Retinal pigment epithelial cell (primary cell): ENCODE measurements at places on chromosomes 16 and 17.

DNA sequence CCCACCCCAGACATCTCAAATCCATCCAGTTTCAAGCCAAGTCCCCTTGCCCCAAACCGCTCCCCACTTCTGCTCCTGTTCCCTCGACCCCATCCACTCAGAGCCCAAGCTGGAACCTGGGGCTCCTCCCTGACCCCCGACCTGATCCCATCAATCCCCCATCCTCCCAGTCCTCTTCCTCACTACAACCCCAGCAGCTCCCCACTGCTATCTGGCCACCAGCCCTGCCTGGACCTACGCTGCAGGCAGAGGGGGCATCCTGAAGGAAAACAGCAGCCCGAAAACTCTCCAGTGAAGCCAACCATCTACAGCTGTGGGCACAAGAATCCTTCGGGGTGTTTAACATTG, 3.9 kb downstream of the FDXR start:
- no peak for DNase-seq

GRCh38 chr16:19804538-19805323, 79.9 kb downstream of the GPRC5B start:
- no peak for DNase-seq

- DNase-seq, result no peak
Observed at GRCh38 chr16:50271148-50272041, 5.0 kb downstream of the ADCY7 start.

GRCh38 chr17:70365091-70365583, 195.8 kb downstream of the KCNJ2 start:
- no peak for DNase-seq

DNA sequence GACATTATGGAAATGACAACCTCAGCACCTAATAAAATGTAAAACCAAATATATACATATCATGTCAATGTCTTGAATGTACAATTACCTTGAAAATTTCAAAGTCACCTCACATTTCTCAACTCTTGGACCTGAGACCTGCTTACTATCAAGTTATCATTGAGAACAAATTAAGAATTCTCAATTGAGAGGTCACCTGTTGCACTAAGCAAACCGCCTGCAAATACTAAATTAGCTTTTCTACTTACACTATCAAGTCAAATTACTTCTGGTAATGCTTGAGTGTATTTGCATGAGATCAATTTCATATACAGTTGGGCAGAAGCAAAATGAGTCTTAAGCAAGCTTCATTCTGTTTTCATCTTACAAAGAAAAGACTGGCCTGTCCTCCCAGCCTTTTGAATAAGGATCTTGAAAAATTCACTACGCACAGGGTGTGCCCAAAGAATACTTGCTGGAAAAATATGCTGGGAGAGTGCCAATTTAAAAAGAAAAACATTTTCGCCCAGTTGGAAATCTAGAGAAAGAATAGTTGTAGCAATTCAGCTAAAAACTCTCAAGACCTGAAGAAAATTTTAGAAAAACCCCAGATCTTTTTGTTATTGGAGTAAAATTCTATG, 35.7 kb downstream of the KANSL1 start:
- peak; percentile 18 for DNase-seq

DNA sequence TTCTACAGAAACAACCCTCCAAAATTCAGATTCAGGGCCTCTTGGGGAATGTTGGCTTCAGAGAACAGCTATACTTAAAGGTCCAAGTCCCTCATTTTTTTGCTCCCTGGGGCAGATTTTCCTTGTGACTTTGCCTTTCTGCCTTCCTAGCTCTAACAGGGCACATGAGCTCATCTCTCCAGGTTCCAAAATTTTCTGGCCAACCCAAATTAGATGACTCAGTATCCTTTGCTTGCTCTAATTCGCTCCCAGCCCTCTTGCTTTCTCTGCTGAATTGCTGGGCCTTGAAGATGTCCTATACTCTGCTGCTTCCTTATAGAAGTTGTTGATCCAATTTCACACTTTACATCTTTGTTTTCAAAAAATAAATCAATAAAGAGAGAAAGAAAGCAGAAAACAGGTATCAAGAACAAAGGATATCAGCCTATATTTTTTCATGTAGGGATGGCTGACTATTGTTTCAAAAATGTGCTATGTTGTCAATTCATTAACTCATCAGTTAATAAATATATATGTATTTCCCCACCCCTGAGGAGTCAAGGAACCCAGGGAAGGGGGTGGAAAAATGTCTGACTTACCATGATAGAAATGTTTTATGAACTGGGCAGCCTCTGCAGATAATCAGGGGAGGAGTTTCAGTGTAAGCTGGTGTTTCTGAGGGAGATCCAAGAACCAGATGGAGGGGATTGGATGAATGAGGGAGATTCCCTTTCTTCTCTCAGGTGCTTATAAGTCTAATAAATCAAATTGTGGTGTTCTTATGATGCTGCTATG, 1.0 kb upstream of the KRTAP4-2 start:
- no peak for DNase-seq

- no peak for DNase-seq
Observed at GRCh38 chr17:61574542-61575351, 16.3 kb downstream of the NACA2 start.

GRCh38 chr16:87877942-87878507, 8.7 kb upstream of the SLC7A5 start:
- no peak for DNase-seq

DNA sequence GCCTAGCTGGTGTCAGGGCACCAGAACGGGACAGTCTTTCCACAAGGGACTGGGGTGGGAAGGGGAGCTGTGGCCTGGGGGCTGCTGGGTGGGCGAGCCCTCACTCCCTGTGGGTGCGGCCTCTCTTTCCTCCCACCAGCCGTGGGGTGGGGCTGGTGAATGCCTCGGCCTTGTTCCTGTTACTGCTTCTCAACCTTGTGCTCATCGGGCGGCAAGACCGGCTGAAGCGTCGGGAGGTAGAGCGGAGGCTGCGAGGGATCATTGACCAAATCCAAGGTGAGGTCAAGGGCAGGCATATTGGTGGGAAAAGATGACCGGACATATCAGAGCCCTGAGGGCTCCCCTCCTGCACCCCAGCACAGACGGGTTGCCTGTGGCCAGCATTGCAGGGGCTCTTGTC, 29.2 kb downstream of the CASKIN2 start:
- DNase-seq, result no peak

GRCh38 chr17:78124081-78124835, 4.3 kb downstream of the TMC6 start:
- no peak for DNase-seq

DNA sequence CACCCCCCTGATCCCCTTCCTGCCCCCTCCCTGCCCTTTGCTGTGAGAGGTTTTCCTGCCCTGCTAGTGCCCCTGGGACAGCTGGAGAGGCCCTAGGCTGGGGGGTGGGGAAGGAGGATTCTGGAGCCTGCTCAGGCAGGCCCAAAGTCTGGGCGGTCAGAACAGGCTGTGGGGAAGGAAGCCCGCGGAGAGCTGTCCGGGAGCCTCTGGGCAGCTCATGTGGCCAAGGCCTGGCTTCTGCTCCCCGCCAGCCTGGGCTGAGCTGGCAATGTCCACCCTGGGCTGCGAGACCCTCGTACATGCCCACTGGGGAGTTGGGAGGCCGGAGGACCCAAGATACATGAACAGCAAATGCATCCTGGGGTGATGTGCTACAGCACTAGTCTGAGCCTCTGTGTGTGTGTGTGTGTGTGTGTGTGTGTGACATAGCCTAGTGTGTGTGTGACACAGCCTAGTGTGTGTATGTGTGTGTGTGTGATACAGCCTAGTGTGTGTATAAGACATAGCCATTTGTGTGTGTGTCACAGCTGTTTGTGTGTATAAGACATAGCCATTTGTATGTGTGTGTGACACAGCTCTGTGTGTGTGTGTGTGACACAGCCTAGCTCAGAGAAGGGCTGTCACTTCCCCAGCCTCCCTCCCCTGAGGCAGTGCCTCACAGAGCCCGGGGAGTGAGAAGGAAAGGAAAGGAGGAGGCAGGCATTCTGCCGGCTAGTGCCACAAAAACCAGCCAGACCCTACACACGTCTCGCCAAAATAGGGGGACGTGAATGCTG, 201.4 kb upstream of the CIBAR2 start:
- DNase-seq, result no peak

DNA sequence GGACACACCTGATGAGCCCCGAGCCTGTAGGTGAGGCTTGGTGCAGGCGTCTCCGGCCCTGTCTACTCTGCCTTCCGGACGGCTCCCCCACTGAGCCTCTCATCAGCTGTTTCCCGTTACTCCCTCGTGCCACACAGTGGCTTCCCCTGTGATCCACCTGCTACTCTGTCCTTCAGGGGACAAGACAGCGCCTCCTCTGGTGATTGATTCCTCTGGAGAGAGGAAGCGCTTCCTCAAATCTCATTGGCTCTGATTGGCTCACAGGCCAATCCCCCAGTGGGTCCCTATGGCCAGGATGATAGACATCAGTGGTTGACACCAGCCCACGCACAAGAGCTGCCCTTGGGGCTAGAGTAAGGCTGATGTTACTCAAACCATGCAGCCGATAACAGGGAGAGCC, 24.0 kb downstream of the RNF213 start:
- no peak for DNase-seq
